ENCODE measurements at places on chromosomes 4 and X. TPM values are rescaled to one million over a fixed set of nuclear protein-coding genes. Genes with fewer than 3 reads are reported as not detected.

- H3K4me3 ChIP-seq = no peak overlapping the region
- no peak overlapping the region for H3K27ac ChIP-seq
- H3K4me1 ChIP-seq = no peaks in the 10 kb centered on the region
- H3K27me3 ChIP-seq = no peaks in the 10 kb centered on the region
- DNase-seq = no peak
Measured at GRCh38 chrX:69961365-69962072, 88.2 kb downstream of the AWAT2 start.

GDPD2 gene
- not detected for total RNA-seq

CYBB gene
- 43.2 TPM for total RNA-seq

FRAS1 gene
- 0.87 TPM for total RNA-seq

GRCh38 chrX:153970357-153971123 is 1.1 kb downstream of the HCFC1 start:
- peak; percentile 68 for DNase-seq
- no peaks in the 10 kb centered on the region for H3K36me3 ChIP-seq
- peaks cover 4% of the 10 kb centered on the region for H3K4me1 ChIP-seq
